ENCODE measurements at places on chromosomes 12 and 14.

- DNase-seq, result peak; percentile 73
Observed at GRCh38 chr12:40054555-40055227, 51.2 kb downstream of the SLC2A13 start.

DNA sequence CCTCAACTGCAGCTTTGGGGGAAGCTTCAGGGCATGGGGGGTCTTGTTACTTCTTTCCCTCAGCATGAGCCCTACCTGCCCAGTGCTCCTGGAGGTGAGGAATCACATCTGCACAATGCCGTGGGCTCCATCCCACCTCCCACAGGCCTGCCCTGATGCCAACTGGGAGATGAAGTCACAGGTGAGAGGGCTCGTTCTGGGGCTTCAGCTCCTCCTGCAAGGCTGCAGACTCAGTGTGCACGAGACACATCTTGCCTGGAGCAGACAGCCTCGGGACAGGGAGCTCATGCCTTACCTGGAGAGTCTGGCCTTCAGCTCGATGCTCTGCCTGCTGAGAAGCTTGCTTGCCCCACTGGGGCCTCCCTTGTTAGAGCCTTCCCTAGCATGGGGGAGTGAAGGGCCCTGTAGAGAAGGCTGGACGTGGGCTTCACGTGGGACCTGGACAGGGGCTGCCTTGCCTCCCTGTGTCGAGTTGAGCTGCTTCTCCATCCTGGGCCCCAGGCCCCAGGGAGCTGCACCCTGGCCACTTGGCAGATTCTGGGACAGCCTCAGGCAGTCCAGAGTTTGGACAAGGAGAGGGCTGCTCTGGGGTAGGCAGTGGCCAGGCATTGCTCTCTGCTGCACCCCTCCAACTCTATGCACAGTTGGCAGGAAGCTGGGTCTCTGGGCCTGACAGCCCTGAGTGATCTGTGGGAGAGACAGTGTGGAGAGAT lies 171.4 kb downstream of the KIF26A start:
- no peak for DNase-seq

DNA sequence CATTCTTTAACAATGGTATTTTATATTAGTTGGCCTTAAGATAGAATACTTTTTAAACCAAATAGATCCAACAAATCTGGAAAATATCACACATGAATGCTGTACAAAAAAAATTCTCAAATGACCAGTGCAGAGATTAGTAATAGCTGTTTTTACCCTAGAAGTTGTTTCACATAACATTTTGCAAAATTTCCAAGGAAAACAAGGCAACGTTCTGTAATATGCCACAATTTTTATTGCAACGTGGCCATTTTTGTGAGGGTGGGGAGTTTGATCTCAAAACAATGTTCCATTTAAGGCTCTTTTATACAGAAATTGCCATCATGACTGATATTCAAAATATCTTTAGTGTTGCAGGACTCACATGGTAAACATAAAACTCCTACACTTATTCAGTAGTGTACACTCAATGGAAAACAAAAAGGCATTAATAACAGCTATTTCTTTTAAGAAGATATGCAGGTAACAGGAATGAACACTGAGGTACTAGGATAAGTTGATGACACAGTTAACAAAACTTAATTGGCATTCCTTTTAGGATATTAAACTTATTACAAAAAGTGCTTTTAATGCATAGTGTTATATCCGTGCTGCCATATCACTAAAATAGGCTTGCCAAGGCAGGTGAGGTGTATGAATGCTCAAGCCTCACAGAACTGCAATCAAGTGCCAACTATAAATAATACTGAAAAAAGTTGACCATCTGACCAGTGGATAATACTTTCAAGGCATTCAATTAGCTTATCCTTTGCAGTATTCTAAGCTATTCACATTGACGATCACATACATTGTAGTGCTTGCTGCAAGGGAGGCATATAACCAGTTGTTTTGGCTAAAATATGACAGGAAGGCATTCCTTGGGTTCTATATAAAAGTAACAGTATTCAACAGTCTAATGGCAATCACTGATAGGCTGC lies 2.3 kb downstream of the CFL2 start:
- DNase-seq, result no peak

DNA sequence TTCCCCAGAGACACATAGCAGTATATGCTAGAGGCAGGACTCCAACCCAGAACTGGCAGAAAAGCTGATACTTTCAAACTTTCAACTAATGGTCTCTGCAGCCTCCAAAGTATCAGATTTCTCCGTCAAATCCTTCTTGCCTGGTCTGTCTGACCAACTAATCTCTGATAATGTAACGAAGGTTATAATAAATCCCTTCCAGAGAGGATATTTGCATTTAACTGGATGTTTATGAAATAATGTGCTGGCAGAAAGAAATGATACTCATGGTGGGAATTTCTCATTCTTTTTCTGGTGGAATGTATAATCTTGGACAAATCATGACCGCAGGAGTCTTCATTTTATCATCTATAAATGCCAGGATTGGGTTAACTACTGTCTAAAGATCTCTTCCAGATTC lies 860.3 kb downstream of the DIO2 start:
- no peak for DNase-seq
